Stimulated activated CD8-positive, alpha-beta memory T cell treated with anti-CD3 and anti-CD28 coated beads, Interleukin-2, amount 100 ng/mL, for 1 hour (primary cell): ENCODE measurements at places on chromosomes 2 and 18.

DNA sequence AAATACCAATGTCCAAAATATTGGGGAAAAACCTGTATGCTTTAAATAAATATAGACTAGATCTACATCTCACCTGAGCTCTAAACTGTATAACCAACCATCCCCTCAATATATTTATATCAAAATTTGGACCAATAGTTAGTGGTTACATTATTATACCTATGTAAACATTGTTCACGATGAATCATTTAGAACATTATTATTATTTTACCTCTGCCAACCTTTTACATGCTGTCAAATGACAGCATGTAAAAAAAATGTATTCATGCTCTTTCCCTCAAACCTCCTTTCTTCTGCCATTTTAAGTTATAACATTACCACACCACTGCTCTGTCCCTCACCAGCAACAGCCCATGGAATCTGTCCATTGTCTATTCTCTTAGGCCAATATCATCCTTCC lies 9.6 kb downstream of the FTCDNL1 start:
- DNase-seq: no peak

DNA sequence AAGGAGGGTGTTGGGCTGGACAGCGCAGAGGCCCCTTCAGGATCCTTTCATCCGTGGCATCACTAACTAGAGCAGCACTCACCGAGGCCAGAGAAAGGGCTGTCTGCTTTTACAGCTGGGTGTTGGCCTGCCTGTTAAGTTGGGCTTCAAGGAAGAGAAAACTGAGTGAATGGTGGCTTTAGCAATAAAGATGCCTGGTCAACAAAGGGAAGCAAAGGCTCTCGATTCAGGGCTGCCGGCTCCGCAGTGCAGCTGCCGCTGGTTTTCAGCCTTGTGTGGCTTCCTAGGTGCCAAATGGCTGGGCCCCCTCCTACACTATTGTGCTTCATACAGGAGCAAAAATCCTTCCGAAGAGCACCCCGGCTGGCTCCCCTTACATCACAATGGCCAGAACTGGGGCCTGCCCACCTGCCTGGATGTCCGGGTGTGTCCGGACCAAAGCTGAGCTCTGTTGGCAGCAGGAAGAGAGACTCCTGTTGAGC lies 61.0 kb upstream of the GPR45 start:
- no peak for DNase-seq

- no peak for DNase-seq
Measured at GRCh38 chr2:72765997-72766609, 59.7 kb downstream of the EXOC6B start.

DNA sequence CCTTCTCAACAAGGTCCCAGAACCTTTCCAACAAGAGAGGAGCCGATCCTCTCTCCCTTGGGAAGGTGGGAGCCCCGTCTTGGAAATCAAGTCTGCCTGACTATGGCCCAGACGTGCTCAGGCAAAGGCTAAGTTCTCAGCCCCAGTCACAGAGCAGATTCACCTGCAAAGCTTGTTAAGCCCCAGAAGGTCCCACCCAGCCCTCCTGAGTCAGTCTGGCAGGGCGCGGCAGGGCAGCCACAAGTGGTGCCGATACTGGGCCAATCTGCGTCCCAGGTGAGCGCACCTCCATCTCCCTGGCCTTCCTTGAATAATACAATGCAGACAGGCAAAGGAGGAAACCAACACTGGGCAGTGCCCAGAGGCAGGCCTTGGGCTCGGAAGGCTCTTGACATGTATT lies 15.0 kb downstream of the CRACDL start:
- no peak for DNase-seq

- DNase-seq: no peak
Measured at GRCh38 chr2:224147174-224147573, 108.1 kb upstream of the SERPINE2 start.
